D341Med (cell line): ENCODE measurements at places on chromosomes 5 and 9.

DNA sequence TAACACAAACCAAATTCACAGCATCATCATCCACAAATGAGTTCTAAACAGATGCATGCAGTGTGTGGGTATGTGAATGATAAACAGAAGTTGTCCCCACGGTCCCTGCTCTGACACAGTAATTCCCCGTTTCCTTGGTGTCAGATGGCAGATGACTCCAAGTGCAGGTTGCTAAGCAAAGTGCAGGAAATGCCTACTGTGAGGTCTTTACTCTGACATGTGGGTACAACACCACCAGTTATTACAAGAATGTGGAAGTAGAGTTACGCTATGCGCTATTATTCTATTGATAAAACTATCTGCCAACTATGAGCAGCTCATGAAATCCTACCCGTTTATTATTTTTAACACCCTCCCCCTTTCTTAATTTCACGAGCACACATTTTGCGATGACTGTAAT, 448.9 kb downstream of the BNC2 start:
- DNase-seq: no peak

DNA sequence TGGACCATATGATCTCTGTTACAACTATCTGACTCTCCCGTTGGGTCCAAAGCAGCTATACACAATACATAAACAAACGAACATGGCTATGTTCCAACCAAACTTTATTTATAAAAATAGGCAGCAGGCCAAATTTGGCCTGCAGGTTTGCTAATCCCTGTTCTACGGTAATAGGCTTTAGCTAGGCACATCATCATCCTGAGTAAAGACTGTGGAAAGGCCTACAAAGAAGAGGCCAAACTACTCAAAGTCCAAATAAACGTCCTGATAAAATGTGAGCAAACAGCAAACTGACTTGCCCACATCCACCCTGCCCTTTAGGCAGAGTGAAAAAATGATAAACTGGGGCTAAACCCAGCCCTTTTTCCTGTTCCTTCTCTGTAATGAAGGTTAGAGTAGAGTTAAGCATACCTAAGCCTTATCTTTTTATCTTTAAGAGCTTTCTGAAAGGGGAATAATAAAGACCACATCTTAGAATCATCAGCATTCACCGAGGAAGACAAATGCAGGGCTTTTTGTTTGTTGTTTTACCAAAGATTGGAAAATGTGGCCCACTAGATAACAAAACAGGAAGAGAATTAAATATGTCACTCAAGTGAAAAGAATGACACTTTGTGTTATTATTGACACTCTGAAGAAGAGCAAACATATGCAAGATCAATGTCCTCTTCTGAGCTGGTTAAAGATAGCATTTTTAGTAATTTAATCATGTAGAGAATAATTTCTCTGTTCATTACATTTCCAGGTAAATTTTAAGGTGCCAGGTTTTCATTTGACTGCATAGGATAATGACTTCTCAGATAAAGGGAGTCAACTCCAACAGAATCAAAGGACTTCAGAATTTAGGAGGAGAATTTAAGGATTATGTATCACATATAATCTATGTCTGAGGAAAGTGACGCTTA, 160.0 kb upstream of the GNA14 start:
- DNase-seq: no peak

- no peak for DNase-seq
Observed at GRCh38 chr9:2043881-2044462, 28.8 kb downstream of the SMARCA2 start.

GRCh38 chr9:72038408-72038807, 22.0 kb downstream of the C9orf57 start:
- DNase-seq: no peak

DNA sequence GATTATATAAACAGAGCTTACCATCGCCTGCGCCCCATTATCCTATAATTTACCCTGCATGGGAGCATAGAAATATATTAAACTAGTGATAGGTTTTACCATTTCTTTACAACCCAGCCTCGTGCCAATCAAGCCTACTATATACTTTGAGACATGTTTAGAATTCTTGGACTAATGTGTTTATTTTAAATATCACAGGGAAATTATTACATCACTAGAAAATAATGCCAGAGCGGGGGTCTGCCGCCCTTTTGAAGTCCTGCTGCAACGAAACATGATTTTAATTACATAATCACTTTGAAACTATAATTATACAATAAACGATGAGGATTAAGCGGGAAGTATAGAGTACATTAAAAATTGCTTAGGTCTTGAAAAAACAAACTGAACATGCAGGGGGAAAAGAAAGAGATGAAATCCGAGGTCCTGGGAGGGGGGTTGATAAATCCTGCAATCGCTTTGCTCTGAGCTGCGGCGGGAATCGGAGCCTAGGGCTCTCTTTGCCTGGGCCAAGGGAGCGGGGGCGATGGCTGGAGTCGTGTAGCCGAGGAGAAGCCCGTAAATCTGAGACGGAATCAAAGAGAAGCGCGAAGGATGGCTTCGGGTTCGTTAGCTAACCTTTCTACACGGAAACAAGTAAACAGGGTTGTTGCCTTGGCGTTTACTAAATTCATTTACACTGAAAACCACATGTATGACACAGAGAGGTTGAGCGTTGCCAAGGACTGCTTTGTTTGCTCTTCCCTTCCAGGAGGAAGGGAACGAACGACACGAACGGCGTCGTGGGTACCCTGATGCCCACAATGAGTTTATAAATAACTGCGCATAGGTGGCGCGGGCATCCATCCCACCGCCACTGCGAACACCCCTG, 127.6 kb downstream of the TMEM174 start:
- no peak for DNase-seq

DNA sequence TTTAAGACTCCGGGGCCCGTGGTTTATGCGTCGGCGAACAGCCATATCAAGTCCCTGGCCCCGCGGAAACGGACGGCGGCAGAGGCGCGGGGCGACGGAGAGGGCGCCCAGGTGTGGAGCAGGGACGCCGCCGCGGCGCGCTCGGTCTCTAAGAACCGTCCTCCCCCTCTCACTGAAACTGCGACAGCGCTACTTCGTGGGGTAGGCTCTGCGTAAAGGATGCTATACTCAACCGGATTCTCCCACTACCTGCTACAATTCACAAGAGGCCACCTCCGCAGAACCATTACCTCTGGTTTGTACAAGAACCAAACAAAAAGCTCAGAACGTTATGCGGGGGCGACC, 404 bp downstream of the MRNIP start:
- DNase-seq: peak; percentile 76

DNA sequence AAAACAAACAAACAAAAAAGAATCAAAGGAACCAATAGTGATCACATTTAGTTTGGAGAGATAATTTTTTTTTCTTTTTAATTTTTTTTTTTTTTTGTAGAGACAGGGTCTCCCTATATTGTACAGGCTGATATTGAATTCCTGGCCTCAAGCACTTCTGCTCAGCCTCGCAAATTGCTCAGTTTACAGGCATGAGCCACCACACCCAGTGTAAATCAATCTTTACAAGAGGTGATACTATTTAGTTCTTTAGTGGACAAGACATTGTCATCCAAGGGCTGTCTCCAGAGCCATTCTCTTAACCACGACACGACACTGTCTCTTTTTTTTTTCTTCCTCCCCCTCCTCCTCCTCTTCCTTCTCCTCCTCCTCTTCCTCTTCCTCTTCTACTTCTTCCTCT, 29.6 kb downstream of the ERAP2 start:
- DNase-seq: no peak

DNA sequence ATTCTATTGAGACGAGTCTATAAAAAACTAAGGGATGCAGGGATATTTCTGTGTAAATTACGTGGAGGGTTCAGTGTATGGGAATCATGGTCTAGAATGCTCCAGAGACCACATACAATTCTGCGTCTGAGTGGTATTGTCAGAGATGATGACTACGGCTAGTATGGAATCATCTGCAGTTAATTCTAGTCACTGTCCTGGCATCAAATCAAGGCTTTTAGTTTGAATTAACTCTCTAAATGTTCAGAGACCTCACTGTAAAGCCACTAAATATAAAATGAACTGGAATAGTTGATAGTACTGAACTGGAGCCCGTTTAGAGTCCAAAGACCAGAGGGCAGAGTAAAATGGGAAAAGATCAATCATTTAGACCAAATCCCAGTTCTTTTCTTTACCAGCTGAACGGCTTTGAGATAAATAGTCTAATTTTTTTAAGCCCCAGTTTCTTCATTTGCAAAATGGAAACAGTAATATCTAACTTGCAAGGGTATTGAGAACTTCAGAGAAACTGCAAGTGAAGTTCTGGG, 599.8 kb downstream of the EBF1 start:
- no peak for DNase-seq

DNA sequence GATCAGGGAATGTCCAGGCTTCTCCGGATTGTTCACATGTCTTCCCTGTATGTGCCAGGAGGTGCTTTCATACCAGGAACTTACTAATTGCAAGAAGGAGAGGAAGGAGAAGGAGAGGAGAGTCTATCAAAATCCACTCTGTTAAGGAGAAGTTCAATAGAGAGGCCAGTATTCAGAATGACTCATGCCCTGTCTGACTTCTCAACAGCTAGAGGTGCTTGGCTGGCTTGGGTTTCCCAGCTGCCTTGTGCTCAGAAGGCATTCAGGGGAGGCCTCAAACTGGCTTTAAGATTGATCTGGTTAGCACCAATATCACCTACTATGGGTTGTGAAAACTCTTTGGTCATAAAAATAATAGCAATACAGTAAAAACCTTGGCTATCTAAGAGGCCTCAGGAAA, 167.9 kb upstream of the GLRA1 start:
- DNase-seq: no peak

DNA sequence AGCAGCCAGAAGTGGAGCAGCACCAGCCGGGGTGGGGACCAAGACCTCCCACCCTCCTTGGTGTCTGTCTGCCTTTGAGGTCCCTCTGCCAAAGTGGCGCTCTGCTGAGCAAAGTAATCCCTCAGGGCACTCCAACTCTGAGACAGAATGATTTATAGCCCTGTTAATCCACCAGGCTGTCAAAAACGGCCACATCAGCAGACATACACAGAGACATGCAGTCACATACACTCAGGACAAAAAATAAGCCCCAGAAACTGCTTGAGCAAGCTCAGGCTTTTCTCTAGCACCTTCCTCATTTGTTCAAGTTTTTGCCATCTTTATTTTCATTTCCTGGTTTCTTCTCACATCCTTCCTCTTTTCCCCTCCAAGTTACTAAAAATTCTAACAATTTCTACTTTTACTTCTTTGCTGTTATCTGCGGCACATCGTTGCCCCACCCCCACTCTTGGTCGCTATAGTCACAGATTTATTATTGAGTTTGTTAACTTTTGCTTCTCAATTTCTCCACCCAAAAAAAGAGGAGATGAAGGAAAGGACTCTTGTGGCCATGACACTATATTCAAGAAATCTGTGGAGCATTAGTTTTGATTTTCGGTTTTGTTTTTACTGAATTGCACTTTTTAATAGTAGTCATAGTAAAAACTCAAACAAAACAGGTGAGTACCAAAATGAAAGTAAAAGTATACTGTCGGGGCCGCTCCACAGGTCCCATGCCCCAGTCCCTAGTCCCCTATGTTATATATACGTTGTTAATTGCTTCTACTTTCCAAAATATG, 17.4 kb upstream of the ADRB2 start:
- no peak for DNase-seq

DNA sequence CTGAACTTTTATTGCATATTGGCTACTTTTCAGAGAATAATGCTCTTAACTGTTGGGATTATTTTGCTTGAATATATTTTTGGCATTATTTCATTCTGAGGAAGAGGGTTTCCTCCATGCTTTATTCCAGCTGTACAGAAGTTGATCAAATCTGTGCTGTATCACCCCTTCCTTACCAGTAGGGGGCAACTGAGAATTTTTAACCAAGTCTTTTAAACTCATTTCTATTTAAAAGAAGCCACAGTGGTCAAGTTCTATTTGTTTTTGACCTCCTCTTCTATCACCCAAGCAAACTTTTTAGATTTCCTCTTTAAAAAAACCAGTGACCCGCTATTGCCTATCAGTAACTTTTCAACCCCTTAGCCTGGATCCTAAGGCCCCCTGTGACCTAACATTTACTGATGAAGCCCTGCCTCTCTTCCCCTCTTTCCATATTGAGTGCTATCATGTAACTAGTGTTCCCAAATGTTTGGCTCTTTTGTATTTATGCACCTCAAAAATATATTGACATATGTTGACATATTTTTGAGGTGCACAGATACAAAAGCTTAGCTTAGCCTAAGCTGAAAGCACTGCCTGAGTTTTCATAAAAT, 80.6 kb downstream of the FBXO4 start:
- DNase-seq: peak; percentile 29
